AG10803 (cell line): ENCODE measurements at places on chromosomes 11 and 22.

DNA sequence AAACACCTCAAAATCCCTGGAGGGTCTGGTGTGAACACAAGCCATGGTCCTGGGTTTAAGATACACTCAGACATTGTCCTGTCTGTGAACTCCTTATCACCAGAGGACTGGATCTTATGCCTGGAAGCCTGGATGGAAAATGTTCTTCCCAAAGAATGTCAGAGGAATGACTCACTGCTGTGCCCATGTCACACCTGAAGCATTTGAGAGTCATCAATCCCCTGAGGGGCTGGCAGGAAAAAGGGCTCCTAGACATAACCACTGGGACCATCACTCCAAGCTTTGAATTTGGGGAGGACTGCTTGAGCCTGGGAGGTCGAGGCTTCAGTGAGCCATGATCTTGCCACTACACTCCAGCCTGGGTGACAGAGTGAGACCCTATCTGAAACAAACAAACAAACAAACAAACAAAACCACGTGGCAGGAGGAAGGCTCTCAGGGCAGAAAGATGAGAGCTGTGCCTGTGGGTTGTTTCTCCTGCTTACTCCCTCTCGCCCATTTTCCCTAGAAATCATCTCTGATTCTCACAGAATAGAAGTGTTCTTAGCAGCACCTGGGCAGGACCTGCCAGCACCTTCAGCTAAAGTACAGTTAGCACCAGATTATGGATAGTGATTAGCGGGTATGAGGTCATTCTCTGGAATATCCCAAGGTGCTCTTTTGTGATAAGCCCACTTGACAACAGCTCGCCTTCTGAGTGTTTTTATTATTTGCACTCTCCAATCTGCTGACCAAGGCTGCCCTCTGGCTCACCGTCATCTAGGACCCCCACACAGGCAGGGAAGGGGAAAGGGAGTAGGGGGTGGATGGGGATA lies 11.9 kb upstream of the PRG2 start:
- DNase-seq: no peak

DNA sequence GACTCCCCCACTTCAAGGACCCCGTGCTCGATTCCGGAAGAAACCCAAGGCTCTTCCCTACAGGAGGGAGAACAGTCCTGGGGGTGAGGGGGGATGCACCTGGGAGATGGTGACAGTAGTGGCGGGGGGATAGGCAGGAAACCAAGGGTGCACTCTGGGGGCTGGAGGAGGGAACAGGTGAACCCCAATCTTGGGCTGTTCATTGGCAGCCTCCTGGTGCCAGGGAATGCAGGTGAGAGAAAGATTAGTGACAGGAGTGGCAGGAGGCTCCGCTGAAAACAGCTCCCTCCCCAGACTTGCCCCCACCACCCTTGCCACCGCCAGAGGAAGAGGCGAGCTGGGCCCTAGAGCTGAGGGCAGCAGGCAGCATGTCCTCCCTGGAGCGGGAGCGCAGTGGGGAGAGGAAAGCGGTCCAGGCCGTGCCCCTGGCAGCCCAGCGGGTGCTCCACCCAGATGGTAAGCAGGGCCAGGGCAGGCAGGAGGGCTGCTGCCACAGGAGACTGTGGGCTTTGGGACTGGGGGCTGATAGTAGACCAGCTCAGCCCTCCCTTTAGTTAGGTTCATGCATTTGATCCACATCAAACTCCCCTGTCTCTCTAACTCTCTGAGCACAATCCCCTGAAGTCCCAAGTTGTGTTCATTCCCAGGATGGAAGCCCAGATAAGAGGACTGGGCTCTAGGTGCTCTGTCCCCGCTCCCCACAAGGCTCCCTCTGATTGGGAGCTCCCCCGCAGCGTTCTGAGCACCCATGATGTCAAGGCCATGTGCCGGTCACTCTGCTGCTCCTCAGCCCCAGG lies 14.5 kb downstream of the ROBO3 start:
- DNase-seq: no peak

GRCh38 chr11:69442012-69442806 lies 39.3 kb upstream of the LINC01488 start:
- DNase-seq: peak; percentile 23

- no peak for DNase-seq
Measured at GRCh38 chr11:34335801-34336200, 22.0 kb downstream of the ABTB2 start.

DNA sequence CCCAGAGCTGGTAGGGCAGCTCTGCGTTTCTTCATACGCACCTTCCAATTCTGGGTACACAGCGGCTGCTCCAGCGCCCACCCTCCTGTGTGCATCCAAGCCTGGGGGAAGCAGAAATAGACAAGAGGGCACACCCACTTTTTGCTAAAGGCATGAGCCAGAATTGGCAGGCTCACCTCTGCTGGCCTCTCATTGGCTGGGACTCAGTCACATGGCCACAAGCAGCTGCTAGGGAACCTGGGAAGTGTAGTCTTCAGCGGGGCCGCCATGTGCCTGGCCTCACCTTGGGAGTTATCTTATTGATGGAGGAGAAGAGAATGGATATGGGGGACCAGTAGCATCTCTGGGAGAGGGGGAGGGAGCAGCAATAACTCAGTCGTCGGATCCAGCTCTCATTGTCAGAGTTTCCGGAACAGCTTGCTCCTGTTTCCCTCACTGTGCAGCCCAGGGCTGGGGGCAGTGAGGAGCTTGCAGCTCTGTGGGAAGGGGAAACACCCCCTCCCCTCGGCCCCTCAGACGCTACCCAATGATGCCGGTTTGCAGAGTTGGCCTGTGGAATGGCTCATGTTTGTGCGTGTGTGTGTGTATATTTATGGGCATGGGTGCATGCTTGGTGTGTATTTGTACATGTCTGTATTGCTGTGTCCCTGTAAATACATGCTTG lies 11.8 kb upstream of the MIEF1 start:
- peak; percentile 70 for DNase-seq
